ENCODE measurements at places on chromosomes 5 and 9.
A peak's percentile ranks its signal among the peaks of the same experiment; 100 is the strongest.

GRCh38 chr9:127961613-127962155 is 19.1 kb downstream of the EEIG1 start:
- no peak for DNase-seq

DNA sequence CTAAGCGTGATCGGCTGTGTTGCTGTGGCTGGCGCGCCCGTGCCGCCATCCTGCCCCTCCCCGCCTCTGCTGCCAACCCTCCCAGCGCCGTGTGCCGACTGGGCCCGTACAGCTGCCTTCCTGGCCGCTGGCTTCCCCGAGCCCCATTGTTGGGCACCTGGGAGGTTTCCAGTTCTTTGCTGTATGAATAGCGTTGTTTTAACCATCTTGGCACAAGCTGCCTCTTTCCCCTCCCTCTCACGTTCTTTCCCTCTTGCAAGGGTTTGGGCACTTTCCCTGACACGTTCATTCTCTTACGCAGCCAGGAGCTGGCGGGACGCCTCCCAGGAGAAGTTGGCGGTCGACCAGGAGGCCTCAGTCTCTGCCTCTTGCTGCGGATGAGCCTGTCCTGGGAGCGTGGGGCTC is 43.1 kb upstream of the RXRA start:
- no peak for DNase-seq

DNA sequence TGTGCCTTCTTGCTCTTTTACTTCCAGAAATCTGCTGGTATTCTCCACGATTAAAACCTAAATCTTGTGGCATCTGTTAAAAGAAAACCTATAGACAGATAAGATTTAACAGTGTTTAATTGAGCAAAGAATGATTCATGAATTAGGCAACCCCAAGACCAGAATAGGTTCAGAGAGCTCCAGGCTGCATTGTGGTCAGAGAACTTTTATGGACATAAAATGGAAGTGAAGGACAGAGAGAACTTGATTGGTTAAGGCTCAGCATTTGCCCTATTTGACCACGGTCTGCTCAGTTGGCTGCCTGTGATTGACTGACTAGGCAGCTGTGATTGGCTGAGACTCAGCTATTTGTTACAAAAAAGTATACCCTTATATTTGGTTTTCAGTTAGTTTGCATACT is 10.4 kb upstream of the SLC36A2 start:
- no peak for DNase-seq

- DNase-seq = no peak
Observed at GRCh38 chr5:139403418-139403786, 487 bp downstream of the SPATA24 start.

GRCh38 chr5:34535944-34536623 is 120.0 kb upstream of the RAI14 start:
- no peak for DNase-seq

GRCh38 chr9:8432224-8432623 is 632.6 kb upstream of the DMAC1 start:
- DNase-seq = no peak

DNA sequence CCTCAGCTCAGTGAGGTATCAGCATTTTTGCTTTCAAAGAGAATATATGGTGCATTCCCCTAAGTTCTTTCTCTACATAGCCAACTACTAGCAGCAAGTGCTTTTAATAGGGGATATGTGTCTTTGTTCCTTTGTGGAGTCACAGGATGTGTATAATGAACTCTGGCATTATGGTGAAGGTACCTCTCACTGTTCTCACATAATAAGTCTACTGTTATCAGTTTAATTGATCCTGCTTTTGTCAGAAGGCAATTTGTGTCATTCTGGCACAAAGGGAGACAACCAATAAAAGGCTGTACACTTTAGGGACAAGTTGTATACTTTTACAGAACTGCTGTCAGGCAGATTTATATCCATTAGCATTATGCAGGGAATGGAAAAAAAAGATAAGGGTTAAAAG is 531.4 kb upstream of the RIOK2 start:
- no peak for DNase-seq

DNA sequence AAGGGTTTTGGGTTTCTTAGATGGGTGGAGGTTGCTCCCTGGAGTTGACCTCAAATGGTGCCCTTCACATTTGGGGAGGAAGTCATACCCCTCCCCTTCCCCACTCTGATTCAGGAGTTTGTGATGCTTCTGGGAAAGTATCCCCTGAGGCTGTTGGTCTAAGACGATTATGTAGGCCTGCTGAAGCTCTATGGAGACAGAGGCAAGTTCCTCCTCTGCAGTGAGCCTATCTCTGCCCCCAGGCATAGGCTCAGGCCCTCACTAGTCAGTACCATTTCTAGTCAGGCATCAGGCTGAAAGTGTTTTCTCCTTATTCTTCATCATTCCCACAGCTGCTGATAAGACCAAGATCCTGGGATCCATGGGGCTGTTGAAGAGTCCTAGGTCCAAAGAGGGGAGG is 271.6 kb upstream of the NUDT12 start:
- DNase-seq = no peak

- DNase-seq = no peak
Observed at GRCh38 chr9:94664801-94665200, 25.5 kb upstream of the FBP1 start.

GRCh38 chr5:33180900-33181299 is 259.9 kb upstream of the TARS1 start:
- DNase-seq = no peak

DNA sequence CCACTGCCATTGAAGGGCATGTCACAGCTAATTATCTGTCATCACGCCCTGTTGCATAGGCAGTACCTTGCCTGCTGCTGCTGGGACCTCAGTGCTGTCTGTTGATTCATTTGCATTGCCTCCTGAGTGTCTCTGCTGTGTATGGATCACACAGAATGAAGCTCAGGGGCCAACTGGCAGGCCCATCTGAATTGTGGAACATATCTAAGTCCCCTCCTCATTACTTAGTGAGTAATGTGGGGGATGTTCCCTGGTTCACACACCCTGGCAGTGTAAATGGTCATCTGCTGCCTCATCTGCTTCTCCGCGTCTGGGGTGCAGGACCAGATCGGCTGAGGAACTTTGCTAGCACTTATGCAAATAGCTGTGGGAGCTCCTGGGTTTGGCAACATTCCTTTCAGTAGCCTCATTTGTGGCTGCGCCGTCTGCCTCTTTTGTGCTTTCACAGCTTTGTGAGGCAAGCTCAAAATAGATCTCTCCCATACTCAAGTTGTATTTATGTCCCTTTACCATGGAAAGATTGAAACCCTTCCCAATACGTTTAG is 25.4 kb downstream of the TYRP1 start:
- DNase-seq = no peak

- DNase-seq = no peak
Observed at GRCh38 chr5:177426566-177427210, at the start of gene GRK6. Gene GRK6, plus strand, starts transcription at chr5:177426676. Its CDS starts 170 bp downstream, at chr5:177426846.

DNA sequence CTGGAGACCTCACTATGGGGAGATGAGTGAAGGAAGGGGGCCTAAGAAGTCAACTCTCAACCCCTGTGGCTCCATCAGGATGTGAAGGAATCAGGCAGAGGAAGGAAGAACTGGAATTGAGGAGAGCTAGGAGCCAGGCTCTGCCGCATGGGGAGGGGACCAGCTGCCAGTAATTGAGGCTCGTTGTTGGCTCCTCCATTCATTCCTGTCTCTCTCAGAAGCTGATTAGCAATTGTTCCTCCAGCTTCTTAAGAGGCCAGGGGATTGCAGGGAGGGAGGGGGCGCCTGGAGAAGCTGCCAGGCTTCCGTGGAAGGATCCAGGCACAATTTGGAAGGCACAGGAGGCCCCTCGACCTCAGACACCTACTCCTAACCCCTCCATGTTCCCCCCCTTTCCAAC is 20.5 kb upstream of the TTLL11 start:
- no peak for DNase-seq

DNA sequence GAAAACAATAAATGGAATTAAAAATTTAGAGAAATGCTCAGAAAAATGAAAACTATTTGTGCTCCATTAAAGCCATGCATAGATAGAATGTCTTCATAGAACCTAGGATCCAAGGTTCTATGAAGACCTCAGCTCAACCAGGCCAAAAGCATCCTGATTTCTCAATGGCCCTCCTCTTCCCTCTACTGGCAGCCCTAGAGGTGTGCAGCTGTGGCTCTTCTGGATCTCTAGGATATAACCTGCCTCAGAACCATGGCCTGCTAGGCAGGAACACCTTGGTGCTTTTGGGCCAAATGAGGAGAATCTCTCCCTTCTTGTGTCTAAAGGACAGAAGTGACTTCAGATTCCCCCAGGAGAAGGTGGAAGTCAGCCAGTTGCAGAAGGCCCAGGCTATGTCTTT is 15.1 kb downstream of the IFNA1 start:
- DNase-seq = no peak

- no peak for DNase-seq
Observed at GRCh38 chr9:35490155-35490909, 421 bp downstream of the RUSC2 start.

DNA sequence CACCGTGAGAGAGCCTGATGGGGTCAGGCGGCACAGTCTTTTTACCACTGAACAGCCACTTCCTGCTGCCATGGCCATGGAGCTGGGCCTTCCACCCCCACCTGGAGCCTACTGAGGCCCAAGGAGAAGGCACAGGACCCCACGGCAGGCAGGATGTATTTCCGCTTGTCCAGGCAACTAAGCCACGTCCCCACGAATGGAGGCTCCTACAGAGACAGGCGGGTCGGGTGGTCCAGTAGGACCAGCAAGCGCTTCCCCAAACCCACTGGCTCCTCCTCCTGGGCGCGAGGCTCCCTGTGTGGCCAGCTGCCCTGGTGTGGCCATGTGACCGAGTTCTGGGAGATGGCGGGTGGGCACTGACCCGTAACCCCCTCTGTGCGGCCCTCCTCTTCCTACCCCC is 66.5 kb downstream of the SECISBP2 start:
- DNase-seq = no peak

- no peak for DNase-seq
Observed at GRCh38 chr5:132071338-132071707, 2.3 kb upstream of the CSF2 start.

- DNase-seq = peak; percentile 51
Observed at GRCh38 chr9:112174222-112174964, 704 bp downstream of the SUSD1 start.

GRCh38 chr5:178606269-178606668 is 16.1 kb upstream of the COL23A1 start:
- no peak for DNase-seq

GRCh38 chr5:130488252-130488651 is 584.0 kb downstream of the CHSY3 start:
- no peak for DNase-seq

GRCh38 chr5:98428806-98429205 is 344.7 kb upstream of the RGMB start:
- no peak for DNase-seq

DNA sequence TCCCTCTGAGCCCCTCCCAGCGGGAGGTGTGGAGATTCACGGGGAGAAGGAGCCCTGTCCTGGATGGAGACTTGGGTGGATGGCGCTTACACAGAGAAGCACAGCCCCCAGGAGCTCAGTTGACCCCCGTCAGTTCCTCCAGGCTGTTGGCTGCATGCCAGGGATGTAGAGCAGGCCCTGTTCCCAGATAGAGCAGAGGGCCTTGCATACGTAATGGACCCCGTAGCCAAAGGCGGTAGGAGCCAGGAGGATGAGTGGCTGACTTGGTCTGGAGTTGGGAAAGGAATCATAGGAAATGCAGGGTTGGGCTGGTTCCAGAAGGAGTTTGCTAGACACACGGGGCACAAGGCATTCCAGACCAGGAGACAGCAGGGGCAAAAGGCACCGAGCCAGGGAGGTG is 2.5 kb downstream of the PMPCA start:
- no peak for DNase-seq

GRCh38 chr9:36625006-36625615 is 52.4 kb downstream of the MELK start:
- no peak for DNase-seq

DNA sequence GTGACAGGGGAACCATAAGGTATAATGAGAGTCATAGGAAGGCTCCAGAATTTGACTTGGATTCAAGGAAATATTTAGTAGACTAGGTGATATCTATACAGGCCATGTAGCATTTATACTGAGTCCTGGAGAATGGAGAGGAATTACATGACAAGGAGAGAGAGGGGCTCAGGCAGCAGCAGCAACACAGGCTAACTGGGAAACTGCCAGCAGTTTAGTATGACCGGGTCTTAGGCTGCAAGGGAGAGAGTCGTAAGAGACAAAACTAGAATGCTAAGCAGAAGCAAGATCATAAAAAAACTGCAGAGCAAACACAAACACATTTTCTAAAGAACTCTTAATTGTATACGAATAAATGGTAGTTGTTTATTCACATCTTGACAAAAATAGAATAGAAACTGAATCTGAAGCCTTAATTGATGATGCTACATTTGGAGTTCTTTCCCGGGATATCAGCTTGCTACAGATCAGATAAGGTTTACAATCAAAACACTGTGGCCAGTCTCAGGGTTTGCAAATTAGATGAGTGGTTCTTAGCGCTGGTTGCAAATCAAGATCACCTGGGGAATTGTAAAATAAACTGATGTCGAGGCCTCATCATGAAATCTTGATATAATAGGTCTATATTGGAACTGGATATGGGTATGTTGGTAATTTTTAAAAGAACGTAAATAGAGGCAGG is 480.0 kb upstream of the C9orf72 start:
- no peak for DNase-seq

GRCh38 chr5:133618141-133618540 is 5.8 kb upstream of the FSTL4 start:
- no peak for DNase-seq

GRCh38 chr5:123448017-123448617 is 24.9 kb upstream of the CEP120 start:
- no peak for DNase-seq

DNA sequence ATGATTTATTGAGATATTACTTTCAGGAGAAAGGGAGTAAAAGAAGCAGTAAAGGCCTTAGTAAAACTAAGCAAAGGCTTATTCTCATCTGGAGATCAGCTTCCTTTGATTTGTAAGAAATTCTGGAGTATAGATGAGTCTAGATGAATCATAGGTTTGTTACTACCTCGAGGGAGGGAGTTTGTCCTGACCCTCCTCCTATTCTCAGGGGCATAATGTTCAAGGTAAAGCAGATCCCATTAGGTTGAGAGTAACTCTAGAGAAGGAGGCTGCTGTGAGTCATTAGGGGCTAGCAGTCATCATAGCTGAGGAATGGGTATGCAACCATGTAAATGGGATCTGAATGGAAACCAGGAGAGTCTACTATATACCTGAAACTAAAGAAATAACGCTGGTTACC is 155.5 kb upstream of the MOCS2 start:
- no peak for DNase-seq

GRCh38 chr5:71637133-71637532 is 50.0 kb downstream of the MCCC2 start:
- no peak for DNase-seq

DNA sequence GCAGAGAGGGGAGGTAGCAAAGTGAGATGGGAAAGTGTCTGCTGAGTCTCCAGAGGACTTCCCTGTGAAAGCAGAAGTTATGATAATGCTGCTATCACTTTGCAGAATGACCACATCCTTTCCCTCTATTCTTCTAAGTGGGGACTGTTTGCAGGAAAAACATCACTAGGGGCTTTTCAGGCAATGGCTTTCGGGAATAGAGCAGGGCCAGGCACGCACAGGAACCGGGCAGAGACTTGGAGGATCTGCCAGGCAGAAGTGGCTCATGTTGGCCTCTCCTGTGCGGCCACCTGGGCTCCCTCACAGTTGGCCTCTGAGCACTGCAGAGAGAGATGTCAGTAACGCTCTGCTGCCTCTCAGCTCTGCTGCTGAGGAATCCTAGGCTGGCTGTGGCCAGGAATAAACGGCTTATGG is 214.7 kb downstream of the MAST4 start:
- DNase-seq = no peak

Data from stimulated activated CD8-positive, alpha-beta memory T cell treated with anti-CD3 and anti-CD28 coated beads, Interleukin-7, amount 100 ng/mL, for 4 hours (primary cell).